A549 treated with CpdA at 1 μM for 4 hours (cell line): ENCODE measurements at places on chromosomes 7 and 10. TPM values are rescaled to one million over a fixed set of nuclear protein-coding genes. Genes with fewer than 3 reads are reported as not detected.

The TUBB8 gene
- 0.07 to 0.26 TPM in 2 of 5 replicates, not detected in the others for total RNA-seq

The PRSS2 gene
- total RNA-seq = not detected in 5 replicates

The ZNF783 gene
- total RNA-seq = 5.5 to 8.9 TPM (median 6.0 TPM) in 5 replicates

The PRSS1 gene
- total RNA-seq = not detected in 5 replicates

The LIPJ gene
- total RNA-seq = not detected in 5 replicates

The KCNIP2 gene
- total RNA-seq = 0.43 to 1.3 TPM (median 0.76 TPM) in 5 replicates
